Type B pancreatic cell (in vitro differentiated cells): ENCODE measurements at places on chromosomes 7 and 10. TPM values are rescaled to one million over a fixed set of nuclear protein-coding genes. Genes with fewer than 3 reads are reported as not detected.

The TUBB8 gene
- 0.29 and 0.46 TPM in 2 replicates for total RNA-seq

The GNG11 gene
- total RNA-seq, result 6.7 TPM in 1 of 2 replicates, not detected in the other

The RBP3 gene
- not detected in 2 replicates for total RNA-seq

The FKBP6 gene
- total RNA-seq, result not detected in 2 replicates

The ICA1 gene
- total RNA-seq, result 9.8 and 14.9 TPM in 2 replicates

The DENND2A gene
- total RNA-seq, result 6.2 and 25.4 TPM in 2 replicates

The BAMBI gene
- total RNA-seq, result 36.9 and 57.3 TPM in 2 replicates

The PGAM1 gene
- total RNA-seq, result 200 and 207 TPM in 2 replicates

The DTX2 gene
- total RNA-seq, result 30.1 and 30.6 TPM in 2 replicates

The ADAM22 gene
- 2.9 and 8.1 TPM in 2 replicates for total RNA-seq

The PRR15 gene
- total RNA-seq, result 10.8 and 36.0 TPM in 2 replicates

The GHRHR gene
- total RNA-seq, result not detected in 2 replicates

The AKR1E2 gene
- 4.7 and 6.6 TPM in 2 replicates for total RNA-seq

The RTKN2 gene
- 3.2 and 10.0 TPM in 2 replicates for total RNA-seq

The MNX1 gene
- 14.9 and 27.0 TPM in 2 replicates for total RNA-seq

- no peak overlapping the region for H3K4me3 ChIP-seq
- no peaks in the 10 kb centered on the region for H3K36me3 ChIP-seq
- H3K27me3 ChIP-seq, result no peaks in the 10 kb centered on the region
Observed at GRCh38 chr10:23968301-23968700, 240.6 kb upstream of the KIAA1217 start.

DNA sequence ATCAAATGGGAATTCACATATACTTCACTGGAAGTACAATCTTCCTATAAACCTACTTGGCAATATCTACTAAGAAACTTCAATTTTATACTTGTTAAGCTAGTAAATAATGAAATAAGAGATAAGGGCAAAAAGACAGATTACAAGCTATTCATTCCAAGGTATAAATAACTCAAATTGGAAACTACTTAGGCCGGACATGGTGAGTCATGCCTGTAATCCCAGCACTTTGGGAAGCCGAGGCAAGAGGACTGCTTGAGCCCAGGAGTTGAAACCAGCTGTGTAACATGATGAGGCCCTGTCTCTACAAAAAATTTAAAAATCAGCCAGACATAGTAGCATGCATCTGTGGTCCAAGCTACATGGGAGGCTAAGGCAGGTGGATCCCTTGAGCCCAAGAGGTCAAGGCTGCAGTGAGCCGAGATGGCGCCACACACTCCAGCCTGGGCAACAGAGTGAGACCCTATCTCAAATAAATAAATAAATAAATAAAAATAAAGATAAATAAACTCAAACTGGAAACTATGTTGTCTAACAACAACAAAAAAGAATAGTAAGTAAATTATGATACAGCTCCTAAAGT lies 37.6 kb downstream of the ARHGAP21 start:
- peaks cover 6% of the 10 kb centered on the region for H3K4me1 ChIP-seq
- no peaks in the 10 kb centered on the region for H3K27me3 ChIP-seq
- DNase-seq, result no peak

DNA sequence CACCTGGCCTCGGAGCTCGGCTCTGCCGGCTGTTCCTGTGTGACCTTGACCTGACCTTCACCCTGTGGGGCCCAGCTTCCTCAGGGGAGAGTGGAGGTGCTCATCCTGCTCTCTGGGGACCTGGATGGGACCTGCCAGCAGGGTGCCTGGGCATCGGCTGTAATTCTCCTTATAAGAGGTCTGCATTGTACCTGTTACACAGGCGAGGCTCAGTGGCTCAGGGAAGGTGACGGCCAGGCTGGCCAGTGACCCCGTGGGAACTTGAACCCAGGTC lies 29.0 kb downstream of the RET start:
- no peak overlapping the region for H3K27ac ChIP-seq
- no peaks in the 10 kb centered on the region for H3K4me1 ChIP-seq
- no peaks in the 10 kb centered on the region for H3K36me3 ChIP-seq
- H3K27me3 ChIP-seq, result peaks cover 27% of the 10 kb centered on the region

- no peaks in the 10 kb centered on the region for H3K36me3 ChIP-seq
- no peaks in the 10 kb centered on the region for H3K4me1 ChIP-seq
- H3K4me3 ChIP-seq, result no peak overlapping the region
- no peak overlapping the region for H3K27ac ChIP-seq
- H3K27me3 ChIP-seq, result peaks cover 5% of the 10 kb centered on the region
- no peak for DNase-seq
Observed at GRCh38 chr10:2173327-2173726, 436.0 kb upstream of the ADARB2 start.

DNA sequence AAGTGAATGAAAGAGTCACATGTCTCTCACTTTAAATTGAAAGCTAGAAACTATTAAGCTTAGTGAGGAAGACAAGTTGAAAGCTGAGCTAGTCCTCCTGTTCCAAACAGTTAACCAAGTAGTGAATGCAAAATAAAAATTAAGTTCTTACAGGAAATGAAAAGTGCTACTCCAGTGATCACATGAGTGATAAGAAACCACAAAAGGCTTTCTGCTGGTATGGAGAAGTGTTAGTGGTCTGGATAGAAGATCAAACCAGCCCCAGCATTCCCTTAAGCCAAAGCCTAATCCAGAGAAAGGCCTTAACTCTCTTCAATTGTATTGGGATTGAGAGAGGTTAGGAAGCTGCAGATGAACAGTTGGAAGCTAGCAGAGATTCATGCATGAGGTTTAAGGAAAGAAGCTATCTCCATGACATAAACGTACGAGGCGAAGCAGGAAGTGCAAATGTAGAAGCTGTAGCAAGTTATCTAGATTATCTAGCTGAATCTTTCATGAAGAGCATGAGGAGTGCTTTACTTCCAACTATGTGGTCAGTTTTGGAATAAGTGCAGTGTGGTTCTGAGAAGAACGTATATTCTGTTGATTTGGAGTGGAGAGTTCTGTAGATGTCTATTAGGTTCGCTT lies 261.6 kb downstream of the MDFIC start:
- H3K36me3 ChIP-seq, result no peaks in the 10 kb centered on the region
- no peak overlapping the region for H3K27ac ChIP-seq
- H3K27me3 ChIP-seq, result no peaks in the 10 kb centered on the region
- no peaks in the 10 kb centered on the region for H3K4me1 ChIP-seq
- no peak for DNase-seq

DNA sequence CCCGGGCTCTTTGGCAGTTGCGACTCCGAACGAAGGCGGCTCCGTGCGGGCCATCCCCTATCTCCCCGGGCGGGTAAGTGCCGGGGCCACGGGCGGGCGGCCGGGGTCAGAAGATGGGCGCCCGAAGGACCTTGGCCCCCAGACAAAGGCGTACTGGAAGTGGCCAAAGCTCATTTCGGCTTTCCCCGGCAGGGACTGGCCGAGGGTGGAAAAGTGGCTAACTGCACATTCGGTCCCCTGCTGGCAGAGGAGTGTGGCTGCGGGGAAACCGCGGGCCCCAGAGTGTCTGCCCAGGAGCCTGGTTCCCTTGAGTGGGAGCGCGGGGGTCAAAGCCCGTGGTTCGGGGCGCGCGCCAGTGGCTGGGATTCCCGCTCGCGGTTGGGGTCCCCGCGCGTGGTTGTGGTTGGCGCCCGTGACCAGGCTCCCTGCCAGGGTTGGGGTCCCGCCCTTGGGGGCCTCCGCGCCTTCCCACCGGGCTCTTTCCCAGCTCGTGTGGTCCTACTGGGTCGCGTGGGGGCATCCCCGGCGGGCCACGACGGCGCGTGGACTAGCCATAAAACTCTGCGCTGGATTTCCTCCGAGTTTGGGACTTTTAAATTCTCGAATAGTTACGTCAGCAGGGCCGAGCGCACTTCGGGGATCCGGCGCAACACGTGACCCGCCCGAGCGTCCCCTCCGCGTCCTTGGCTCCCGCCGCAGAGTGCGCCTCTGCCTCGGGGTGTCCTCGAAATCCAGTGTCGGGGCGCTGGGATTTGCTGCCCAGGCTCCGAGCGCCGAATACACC lies 124.4 kb downstream of the TACC2 start:
- peak; percentile 83 for DNase-seq
- H3K36me3 ChIP-seq, result peaks cover 4% of the 10 kb centered on the region
- H3K27ac ChIP-seq, result peak overlapping the region; percentile 80
- no peaks in the 10 kb centered on the region for H3K27me3 ChIP-seq
- H3K4me1 ChIP-seq, result peaks cover 46% of the 10 kb centered on the region

- no peak for DNase-seq
- peak overlapping the region; percentile 96 for H3K27ac ChIP-seq
- peaks cover 61% of the 10 kb centered on the region for H3K4me1 ChIP-seq
- peak overlapping the region; percentile 85 for H3K4me3 ChIP-seq
- peaks cover 7% of the 10 kb centered on the region for H3K36me3 ChIP-seq
Observed at GRCh38 chr10:104327745-104328645, 10.3 kb downstream of the ITPRIP start.

DNA sequence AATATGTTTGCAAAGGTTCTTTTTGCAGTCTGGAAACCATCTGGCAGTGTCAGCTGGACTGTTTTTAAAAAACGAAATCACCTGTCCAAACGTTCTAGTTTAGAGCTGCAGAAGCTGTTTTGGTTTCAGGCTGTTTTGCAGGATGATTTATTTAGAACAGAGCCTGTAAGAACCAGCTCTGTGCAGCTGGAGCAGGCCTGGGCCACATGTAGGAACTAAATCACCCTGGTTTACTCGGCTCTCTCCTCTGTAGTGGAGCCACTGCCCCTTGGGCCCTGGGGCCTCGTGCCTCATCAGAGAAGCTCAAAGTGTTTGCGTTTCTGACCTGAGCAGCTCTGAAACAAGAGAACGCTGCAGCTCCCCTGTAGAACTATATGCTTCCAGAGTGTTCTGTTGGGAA lies 142.5 kb downstream of the ACTR3B start:
- H3K27me3 ChIP-seq, result peaks cover 30% of the 10 kb centered on the region
- no peak for DNase-seq
- no peaks in the 10 kb centered on the region for H3K36me3 ChIP-seq

GRCh38 chr7:102096706-102097427 lies 189.8 kb upstream of the SH2B2 start:
- no peak overlapping the region for H3K4me3 ChIP-seq
- peak; percentile 64 for DNase-seq
- H3K27ac ChIP-seq, result peak overlapping the region; percentile 95
- peaks cover 33% of the 10 kb centered on the region for H3K4me1 ChIP-seq

DNA sequence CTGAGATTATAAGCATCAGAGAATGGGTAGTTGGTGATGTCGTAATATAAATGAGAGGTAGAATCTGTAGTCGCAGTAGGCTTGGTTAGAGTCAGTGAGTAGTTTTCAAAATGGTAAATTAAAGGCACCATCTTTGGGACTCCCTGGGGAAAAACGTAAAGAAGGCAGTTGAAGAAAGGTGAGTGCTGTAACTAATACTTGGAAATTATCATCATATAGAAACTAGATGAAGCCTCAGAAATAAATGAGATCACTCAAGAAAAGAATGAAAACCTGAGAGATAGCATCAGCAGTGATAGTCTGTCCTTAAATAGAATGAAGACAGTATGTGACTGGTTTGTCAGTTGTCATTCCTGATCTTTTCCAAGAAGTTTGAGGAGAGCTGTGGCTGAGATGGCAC lies 23.8 kb downstream of the PALS2 start:
- H3K27me3 ChIP-seq, result no peaks in the 10 kb centered on the region
- H3K4me3 ChIP-seq, result no peak overlapping the region
- no peaks in the 10 kb centered on the region for H3K4me1 ChIP-seq
- no peaks in the 10 kb centered on the region for H3K36me3 ChIP-seq

- H3K4me1 ChIP-seq, result peaks cover 21% of the 10 kb centered on the region
- no peak overlapping the region for H3K27ac ChIP-seq
- no peaks in the 10 kb centered on the region for H3K36me3 ChIP-seq
Observed at GRCh38 chr10:125624800-125625199, 58.2 kb downstream of the TEX36 start.

DNA sequence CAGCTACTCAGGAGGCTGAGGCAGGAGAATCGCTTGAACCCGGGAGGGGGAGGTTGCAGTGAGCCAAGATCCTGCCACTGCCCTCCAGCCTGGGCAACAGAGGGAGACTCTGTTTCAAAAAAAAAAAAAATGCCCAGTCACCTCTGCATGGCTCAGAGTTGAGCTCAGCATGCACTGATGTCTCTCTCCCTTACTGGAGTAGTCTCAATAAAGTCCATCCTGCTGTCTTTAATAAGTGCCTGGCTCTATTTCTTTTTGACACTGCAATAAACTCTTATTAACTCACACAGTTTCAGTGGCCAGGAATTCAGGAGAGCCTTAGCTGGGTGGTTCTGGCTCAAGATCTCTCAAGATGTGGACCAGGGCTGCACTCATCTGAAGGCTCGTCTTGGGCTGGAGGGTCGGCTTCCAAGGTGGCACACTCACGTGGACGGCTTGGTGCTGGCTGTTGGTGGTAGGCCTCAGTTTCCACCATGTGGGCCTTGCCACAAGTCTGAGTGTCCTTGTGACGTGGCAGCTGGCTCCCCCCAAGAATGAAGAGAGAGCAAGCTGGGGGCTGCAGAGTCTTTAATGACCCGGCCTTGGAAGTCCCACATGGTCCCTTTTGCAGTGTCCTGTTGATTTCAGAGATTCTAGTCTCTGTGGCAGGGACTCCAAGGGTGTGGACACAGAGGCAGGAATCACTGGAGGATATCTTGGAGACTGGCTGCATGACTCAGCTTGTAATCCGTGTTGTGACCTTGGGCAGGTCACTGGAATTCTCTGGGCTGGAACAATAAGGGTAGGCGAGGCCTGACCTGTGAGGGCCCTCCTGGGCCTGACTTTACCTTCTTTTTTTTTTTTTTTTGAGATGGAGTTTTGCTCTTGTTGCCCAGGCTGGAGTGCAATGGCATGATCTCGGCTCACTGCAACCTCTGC lies 85.9 kb upstream of the KMT2C start:
- no peak overlapping the region for H3K27ac ChIP-seq
- DNase-seq, result no peak
- peaks cover 5% of the 10 kb centered on the region for H3K4me1 ChIP-seq

DNA sequence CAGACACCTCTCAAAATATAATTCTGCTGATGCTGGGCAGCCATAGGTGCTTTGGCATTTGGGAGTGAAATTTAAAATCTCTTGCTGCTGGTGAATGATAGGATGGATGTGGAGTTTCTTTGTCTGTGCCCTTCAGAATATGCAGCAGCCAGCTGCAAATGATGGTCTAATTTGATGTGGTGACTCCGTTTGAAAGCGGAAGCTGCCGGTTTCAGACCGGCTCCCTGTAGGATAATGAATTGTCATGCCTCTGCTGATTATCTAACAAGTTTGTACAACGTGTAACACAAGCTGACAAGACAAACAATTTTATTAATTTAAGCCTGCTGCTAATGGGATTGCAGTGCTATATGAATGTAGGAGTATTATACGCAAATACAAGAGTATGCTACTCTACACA lies 103.5 kb downstream of the SND1 start:
- no peaks in the 10 kb centered on the region for H3K27me3 ChIP-seq
- no peak overlapping the region for H3K4me3 ChIP-seq
- no peak for DNase-seq
- no peaks in the 10 kb centered on the region for H3K36me3 ChIP-seq
- peaks cover 23% of the 10 kb centered on the region for H3K4me1 ChIP-seq

DNA sequence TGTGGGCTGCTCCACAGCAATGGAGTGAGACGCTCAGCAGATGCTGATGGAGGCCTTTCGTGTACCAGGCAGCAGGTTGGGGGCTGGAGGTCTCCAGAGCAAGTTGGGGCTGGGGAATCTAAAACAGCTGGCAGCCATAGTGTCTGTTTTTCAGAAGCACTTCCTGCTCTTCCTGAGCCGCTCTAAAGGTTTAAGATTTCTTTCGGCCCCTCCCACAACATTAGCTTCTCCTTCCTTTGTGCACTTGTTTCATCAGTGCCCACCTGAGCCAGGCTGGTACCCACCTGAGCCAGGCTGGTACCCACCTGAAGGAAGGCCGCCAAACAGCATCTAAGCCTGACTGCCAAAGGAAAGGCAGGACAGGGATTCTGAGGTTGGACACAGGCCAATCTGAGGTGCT lies 18.4 kb upstream of the WAPL start:
- no peak overlapping the region for H3K4me3 ChIP-seq
- H3K27me3 ChIP-seq, result peaks cover 15% of the 10 kb centered on the region
- no peak overlapping the region for H3K27ac ChIP-seq
- DNase-seq, result no peak

GRCh38 chr10:130773941-130774340 lies 537.6 kb downstream of the TCERG1L start:
- no peak for DNase-seq
- H3K36me3 ChIP-seq, result no peaks in the 10 kb centered on the region
- peaks cover 30% of the 10 kb centered on the region for H3K27me3 ChIP-seq
- H3K27ac ChIP-seq, result no peak overlapping the region
- no peak overlapping the region for H3K4me3 ChIP-seq
